ENCODE measurements at places on chromosomes 13 and 19.

GRCh38 chr13:24682353-24682752 is 2.1 kb downstream of the ATP12A start:
- DNase-seq, result no peak
- no peak overlapping the region for H3K4me3 ChIP-seq
- peaks cover 60% of the 10 kb centered on the region for H3K27me3 ChIP-seq
- peaks cover 2% of the 10 kb centered on the region for H3K36me3 ChIP-seq
- H3K27ac ChIP-seq, result no peak overlapping the region
- H3K4me1 ChIP-seq, result peaks cover 29% of the 10 kb centered on the region

GRCh38 chr13:25978961-25979360 is 72.9 kb downstream of the SHISA2 start:
- H3K27ac ChIP-seq, result no peak overlapping the region
- peaks cover 15% of the 10 kb centered on the region for H3K4me1 ChIP-seq
- no peak overlapping the region for H3K4me3 ChIP-seq
- H3K27me3 ChIP-seq, result no peaks in the 10 kb centered on the region

DNA sequence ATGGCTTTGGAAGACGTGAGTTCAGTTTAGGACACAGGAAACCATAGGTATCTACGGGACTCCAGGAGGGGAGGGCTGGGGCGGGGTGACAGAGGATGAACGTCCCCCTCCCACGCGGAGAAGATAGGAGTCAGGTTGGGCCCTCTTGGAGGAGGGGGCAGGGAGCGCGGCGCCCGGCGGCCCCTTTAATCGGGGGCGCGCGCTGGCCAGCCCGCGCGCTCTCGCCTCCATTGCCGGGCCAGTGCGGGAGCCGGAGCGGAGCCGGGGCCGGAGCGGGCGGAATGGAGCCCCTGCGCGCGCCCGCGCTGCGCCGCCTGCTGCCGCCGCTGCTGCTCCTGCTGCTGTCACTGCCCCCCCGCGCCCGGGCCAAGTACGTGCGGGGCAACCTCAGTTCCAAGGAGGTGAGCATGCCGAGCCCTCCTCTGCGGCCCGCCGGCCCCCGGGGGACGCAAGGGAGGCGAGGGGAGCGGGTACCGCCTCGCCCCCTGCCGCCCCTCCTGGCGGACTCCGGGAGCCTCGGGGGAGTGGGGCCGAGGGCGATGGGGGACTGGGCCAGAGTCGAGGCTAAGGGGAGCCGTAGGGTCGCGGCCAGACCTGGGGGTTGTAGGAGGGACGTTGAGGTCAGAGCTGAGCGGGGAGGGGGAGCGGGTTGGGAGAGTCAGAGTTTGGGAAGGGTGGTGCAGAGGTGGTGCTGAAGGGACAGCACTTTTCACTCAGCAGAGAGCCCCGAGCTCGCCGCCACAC is at the start of gene TMEM145:
TMEM145 (plus strand) TSS at position 214 of the 744 bp plus-strand sequence; CDS start at position 282, 68 bp downstream.
- peak; percentile 61 for DNase-seq
- H3K27me3 ChIP-seq, result peaks cover 43% of the 10 kb centered on the region
- H3K4me1 ChIP-seq, result peaks cover 21% of the 10 kb centered on the region
- H3K27ac ChIP-seq, result peak within 1 kb of the TSS; percentile 42
- no peaks in the 10 kb centered on the region for H3K36me3 ChIP-seq

DNA sequence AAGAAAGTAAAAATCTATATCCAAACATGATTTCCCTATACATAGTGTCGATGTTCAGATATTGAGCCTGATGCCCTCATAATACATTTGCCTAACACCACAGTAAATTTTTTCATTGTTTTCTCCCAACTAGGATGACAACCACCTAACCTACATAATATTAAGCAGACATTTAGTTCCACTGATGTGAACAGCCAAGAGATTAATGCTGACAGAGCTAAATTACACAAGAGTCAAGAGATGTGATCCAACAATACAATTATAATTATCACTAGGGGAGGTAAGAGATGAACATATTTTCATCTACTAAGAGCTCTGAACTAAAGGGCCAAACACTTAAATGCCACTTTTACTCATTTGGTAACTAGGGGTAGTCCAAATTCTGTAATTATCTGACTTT is 145.9 kb downstream of the DACH1 start:
- H3K36me3 ChIP-seq, result no peaks in the 10 kb centered on the region
- H3K4me3 ChIP-seq, result no peak overlapping the region

DNA sequence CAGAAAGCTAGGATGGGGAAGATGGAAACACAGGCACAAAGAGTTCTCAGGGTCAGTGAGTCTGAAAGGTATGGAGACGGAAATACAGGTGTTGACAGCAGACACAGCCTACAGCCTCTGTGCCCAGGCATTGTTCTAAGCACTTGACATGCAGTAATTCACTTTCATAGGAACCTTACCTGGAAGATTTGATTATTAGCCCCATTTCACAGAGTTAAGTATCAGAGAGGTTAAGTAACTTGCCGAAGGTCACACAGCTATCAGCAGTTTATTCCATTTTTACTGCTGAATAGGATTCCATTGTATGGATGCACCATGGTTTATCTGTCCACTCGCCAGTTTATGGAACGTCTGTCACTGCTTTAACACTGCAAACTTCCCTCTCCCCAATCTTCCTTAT is 13.2 kb downstream of the KLK4 start:
- H3K4me1 ChIP-seq, result no peaks in the 10 kb centered on the region
- no peaks in the 10 kb centered on the region for H3K36me3 ChIP-seq
- peaks cover 16% of the 10 kb centered on the region for H3K27me3 ChIP-seq
- no peak overlapping the region for H3K27ac ChIP-seq
- no peak overlapping the region for H3K4me3 ChIP-seq
- DNase-seq, result no peak

DNA sequence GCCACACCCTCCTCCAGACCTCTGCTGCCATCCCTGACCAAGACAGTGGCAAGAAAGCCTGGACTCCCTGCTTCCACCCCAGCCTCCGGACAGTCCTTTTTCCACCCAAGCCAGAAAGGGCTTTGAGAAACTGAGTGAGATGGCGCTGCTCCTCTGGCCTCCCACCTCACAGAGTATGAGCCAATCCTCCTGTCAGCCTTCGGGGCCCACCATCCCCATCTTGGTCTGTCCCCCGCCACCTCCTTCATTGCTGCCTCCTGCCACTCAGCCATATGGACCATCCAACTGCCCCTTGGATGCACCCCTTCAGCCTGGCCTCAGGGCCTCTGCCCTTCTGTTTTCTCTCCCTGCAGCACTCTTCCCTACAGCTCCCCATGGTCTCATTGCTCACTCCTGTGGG is 125.7 kb downstream of the CRYL1 start:
- H3K36me3 ChIP-seq, result peaks cover 4% of the 10 kb centered on the region
- peak overlapping the region; percentile 3 for H3K27ac ChIP-seq
- DNase-seq, result no peak
- peaks cover 28% of the 10 kb centered on the region for H3K4me1 ChIP-seq
- H3K27me3 ChIP-seq, result peaks cover 3% of the 10 kb centered on the region
- H3K4me3 ChIP-seq, result no peak overlapping the region

DNA sequence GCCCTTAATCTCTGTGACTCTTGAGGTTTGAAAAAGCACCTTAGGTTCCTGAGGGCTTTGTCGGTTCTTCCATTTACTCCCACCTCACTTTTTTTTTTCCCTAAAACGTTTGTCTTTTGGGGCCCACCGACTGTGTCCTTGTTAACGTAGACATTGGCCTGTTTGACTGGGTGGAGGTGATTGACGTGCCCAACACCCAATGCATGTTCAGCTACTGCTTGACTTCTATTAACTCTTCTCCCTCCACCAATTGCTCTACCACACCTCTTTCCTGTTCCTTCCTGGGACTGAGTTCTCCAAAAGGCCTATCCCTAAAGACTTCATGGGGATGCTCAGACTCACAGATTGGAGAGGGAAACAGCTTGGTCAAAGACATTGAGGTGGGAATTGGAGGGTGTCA is 17.3 kb downstream of the CKM start:
- no peak for DNase-seq
- H3K36me3 ChIP-seq, result no peaks in the 10 kb centered on the region
- H3K4me1 ChIP-seq, result no peaks in the 10 kb centered on the region
- no peak overlapping the region for H3K27ac ChIP-seq

DNA sequence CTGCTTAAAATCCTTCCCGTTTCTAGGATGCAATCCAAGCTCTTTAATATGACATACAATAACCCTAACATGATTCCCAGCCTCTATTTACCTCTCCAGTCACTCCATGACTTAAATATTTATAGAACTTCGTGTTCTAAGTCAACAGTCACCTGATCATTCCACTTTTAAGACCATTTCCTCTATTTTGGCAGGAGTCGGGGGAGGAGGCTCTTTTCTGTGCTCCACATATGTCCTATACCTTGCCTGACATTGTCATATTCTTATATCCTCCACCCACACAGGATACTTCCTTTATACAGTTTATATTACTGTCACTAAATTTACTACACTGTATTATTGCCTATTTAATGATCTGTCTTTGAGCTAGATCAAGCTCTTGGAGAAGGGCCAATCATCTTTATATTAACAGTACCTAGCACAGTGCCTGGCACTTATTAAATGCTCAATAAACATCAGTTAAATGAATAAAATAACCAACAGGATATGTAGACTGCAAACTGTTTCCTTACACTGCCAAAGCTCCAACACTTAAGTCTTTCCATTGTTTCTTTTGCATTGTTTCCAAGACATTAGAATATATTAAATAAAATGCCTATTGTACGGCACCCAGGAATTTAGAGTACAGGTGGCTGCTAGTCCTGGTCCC is 2.7 kb downstream of the ARGLU1 start:
- H3K4me3 ChIP-seq, result peak overlapping the region; percentile 100
- peaks cover 50% of the 10 kb centered on the region for H3K4me1 ChIP-seq
- no peak for DNase-seq
- peak overlapping the region; percentile 54 for H3K27ac ChIP-seq

- peak overlapping the region; percentile 69 for H3K4me3 ChIP-seq
- no peak for DNase-seq
- H3K27me3 ChIP-seq, result no peaks in the 10 kb centered on the region
These were observed 35.3 kb downstream of the RGCC start for GRCh38 chr13:41492432-41493260.

DNA sequence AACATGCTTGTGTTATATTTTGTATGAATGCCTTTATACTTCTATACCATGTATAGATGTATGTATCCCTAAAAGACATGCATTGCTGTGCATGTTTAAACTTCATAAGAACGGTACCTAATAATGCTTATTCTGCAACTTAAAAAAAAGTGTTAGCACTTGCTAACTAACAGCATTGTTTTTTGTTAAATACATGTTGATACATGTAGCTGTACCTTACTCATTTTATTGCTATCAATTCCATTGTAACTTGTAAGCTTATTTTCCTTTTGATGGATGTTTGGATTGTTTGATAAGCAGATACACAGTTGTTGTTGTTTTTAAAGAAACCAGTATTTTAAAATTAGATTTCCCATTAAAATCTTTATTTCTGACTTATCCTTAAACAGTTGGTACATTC is 53.8 kb downstream of the CDK8 start:
- H3K36me3 ChIP-seq, result peaks cover 6% of the 10 kb centered on the region
- H3K4me3 ChIP-seq, result no peak overlapping the region
- peaks cover 6% of the 10 kb centered on the region for H3K4me1 ChIP-seq
- no peaks in the 10 kb centered on the region for H3K27me3 ChIP-seq

- no peaks in the 10 kb centered on the region for H3K27me3 ChIP-seq
- no peak for DNase-seq
- no peak overlapping the region for H3K4me3 ChIP-seq
- no peak overlapping the region for H3K27ac ChIP-seq
These were observed 667.7 kb downstream of the DIAPH3 start for GRCh38 chr13:59495936-59496512.

GRCh38 chr13:113825841-113826240 is 38.0 kb downstream of the GAS6 start:
- H3K4me3 ChIP-seq, result no peak overlapping the region
- no peaks in the 10 kb centered on the region for H3K36me3 ChIP-seq
- no peaks in the 10 kb centered on the region for H3K4me1 ChIP-seq
- no peak for DNase-seq
- H3K27me3 ChIP-seq, result no peaks in the 10 kb centered on the region

DNA sequence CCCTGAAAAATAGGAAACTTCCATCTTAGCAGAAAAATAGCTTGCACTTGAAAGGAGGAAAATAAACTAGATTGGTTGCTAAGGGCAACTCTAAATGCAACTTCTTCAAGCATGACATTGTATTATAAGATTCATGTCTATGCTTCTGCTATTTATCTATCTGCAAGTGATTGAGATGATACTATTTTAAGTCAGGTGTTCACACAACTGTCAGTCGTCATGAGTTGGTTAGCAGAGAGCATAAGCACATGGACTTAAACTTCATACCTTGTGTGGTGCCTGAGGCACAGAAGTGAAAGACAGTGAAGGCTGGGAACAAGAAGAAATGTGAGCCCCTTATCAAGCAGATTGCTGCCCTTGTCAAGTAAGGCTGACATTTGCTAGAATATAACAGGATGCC is 82.9 kb downstream of the SLITRK5 start:
- no peaks in the 10 kb centered on the region for H3K36me3 ChIP-seq
- DNase-seq, result no peak
- no peak overlapping the region for H3K27ac ChIP-seq
- H3K4me3 ChIP-seq, result no peak overlapping the region
- H3K27me3 ChIP-seq, result no peaks in the 10 kb centered on the region

- H3K4me3 ChIP-seq, result no peak overlapping the region
- H3K4me1 ChIP-seq, result peaks cover 27% of the 10 kb centered on the region
- DNase-seq, result no peak
These were observed 4.9 kb downstream of the PNMA8B start for GRCh38 chr19:46490774-46491173.

DNA sequence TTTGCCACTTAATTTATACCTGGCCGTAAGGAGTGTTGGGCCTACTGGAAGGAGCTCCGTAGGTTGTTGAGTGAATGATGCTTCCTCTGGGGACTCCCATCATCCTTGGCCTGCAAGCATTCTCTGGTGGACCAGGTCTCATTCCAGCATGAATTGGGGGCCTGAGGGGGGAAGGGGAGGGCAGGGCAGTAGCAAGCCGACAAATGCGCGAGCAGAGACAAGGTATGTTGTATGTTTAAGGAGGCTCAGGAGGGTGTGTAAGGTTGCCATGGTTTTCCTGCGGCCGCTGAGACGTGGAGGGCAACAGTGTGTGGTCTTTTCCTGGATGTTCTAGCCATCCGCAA is 749 bp downstream of the ZNF264 start:
- peaks cover 65% of the 10 kb centered on the region for H3K36me3 ChIP-seq
- peaks cover 27% of the 10 kb centered on the region for H3K4me1 ChIP-seq
- no peak for DNase-seq
- peak overlapping the region; percentile 93 for H3K27ac ChIP-seq
- no peaks in the 10 kb centered on the region for H3K27me3 ChIP-seq

- H3K4me1 ChIP-seq, result no peaks in the 10 kb centered on the region
- no peak overlapping the region for H3K27ac ChIP-seq
- no peak overlapping the region for H3K4me3 ChIP-seq
These were observed 1192.2 kb downstream of the PCDH17 start for GRCh38 chr13:58823701-58824100.
